ENCODE measurements at places on chromosomes 11 and 22.

GRCh38 chr11:66247295-66247694, 21.1 kb upstream of the RAB1B start:
- no peak for DNase-seq

DNA sequence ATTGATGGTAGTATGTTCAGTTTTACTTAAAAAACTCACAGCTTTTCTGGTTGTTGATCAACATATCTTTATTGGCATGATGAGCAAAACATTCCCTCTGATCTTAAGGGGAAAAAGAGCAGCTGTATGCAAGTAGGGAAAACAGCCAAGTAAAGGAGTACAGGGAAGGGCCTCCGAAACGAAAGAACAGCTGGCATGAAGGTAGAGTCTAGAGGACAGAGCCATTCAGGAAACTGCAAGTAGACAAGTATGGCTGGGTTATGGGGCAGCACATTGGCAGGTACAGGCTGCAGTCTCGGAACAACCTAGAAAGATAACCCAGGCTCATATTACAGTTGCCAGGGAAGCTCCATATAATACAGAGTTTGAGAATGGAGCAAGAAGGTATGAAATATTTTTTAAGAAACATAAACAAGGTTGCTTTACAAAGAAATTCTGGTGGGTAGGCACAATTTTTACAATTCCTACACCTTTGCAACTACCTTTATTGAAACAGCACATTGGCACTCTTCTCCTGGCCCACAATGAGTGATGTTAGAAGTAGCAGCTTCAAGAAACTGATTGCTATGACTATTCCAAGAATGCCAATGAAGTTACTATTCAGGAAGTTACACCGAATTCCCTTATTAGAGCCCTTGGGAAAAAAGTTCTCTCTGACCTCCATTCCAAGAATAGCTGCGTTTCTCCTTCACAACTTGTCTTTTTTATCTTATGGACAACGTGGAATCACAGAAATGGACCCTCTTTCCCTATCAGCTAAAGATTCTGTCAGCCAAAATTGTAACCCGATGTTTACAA, 45.2 kb downstream of the LGR4 start:
- DNase-seq, result no peak

DNA sequence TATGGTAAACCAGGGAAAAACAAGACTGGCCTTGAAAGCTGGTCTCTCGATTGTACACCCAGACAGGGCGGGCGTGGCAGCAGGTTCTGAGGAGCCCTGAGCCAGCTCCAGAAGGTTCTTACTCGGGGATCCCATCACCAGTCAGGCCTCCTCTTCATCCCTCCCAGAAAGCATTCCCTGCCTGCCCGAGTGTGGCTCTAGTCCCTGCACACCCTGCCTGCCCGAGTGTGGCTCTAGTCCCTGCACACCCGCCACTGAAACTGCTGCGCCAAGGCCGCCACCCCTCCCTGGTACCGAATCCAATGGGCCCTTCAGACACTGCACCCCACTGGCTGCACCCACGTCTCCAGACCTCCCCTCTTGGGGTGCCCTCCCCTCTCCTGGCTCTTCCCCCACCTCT, 30.1 kb downstream of the KIAA0930 start:
- no peak for DNase-seq

DNA sequence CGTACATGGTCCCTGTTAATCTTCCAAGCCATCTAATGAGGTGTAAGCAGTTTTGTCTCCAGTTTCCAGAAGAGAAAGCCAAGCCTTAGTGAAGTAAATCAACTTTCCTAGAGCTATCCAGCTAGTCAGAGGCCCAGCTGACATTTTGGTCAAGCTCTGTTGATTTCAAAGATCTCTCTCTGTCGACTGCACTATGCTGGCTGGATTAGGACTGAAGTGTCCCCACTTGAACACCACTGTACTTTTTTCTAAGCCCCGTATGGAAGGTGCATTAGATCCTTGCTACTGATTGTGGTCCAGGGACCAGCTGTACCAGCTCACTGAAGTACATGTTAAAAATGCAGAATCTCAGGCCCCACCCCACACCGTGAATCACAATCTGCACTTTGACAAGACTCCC, 176.5 kb upstream of the NAV2 start:
- no peak for DNase-seq

GRCh38 chr11:65621460-65621859, 5.9 kb downstream of the PCNX3 start:
- DNase-seq, result no peak
